ENCODE measurements at places on chromosomes 16 and 17.
A peak's percentile ranks its signal among the peaks of the same experiment; 100 is the strongest.

- no peak for DNase-seq
These were observed 3.1 kb upstream of the CORO7 start for GRCh38 chr16:4419402-4419959.

- DNase-seq, result peak; percentile 97
These were observed 2.3 kb upstream of the MAP2K3 start for GRCh38 chr17:21282231-21282630.

DNA sequence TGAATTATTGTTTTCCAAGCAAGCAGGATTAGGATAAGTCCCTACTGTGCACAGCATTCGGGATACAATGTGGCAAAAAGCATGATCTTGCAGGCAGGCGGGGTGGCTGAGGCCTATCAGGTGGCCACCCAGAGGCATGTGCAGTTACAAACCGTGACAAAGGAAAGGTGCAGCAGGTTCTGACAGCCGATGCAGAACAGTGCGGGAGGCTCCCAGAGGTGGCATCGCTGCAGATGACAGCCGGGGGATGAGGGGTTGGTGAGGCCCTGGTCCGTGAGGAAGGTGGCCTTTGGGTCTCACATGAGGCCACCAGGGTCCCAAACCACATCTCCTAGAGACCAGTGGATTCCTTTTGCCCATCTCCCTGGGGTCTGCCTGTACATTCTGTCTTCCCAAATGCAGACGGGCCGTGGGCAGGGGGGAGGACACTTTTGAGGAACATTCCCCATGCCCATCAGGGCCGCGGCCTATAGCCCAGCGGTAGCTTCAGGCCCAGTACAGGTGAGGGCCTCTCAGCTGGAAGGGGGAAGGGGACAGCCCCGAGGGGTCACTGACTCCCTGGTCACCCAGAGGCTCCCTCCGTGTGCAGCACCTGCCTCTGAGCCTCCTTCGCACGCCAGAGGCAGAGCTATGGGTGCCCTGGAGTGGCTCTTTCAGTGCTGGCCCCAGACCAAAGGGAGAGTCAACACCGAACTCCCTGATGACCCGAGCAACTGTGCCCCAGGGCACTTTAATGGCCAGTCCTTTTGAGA is 85.1 kb downstream of the SOCS1 start:
- DNase-seq, result no peak

DNA sequence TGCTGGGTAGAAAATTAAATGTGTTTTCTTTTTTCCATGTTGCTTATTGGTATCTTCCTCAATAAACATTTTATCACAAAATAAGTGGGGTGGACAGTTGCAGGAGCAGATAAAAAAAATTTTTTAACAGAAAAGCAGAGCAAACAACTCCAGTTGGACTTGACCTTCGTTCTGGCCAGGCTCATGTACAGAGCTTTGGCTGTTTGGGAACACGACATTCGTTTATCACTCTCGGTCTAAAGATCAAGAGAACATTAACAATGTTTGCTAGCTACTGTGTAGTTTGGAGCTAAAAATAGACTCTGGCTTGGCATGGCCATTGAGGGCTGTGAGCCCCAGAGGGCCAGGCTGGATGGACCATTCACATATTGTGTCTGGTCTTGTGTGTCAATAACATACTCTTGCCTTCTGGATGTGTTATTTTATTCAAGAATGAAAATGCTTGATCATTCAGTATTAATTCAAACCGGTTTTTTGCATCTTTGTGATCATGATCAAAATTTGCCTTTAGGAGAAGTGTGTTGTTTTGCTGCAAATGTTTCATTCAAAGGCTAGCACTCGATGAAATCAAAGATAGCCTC is 56.6 kb downstream of the TMEM186 start:
- DNase-seq, result no peak

- no peak for DNase-seq
These were observed 71.6 kb downstream of the C17orf67 start for GRCh38 chr17:56762144-56762543.

DNA sequence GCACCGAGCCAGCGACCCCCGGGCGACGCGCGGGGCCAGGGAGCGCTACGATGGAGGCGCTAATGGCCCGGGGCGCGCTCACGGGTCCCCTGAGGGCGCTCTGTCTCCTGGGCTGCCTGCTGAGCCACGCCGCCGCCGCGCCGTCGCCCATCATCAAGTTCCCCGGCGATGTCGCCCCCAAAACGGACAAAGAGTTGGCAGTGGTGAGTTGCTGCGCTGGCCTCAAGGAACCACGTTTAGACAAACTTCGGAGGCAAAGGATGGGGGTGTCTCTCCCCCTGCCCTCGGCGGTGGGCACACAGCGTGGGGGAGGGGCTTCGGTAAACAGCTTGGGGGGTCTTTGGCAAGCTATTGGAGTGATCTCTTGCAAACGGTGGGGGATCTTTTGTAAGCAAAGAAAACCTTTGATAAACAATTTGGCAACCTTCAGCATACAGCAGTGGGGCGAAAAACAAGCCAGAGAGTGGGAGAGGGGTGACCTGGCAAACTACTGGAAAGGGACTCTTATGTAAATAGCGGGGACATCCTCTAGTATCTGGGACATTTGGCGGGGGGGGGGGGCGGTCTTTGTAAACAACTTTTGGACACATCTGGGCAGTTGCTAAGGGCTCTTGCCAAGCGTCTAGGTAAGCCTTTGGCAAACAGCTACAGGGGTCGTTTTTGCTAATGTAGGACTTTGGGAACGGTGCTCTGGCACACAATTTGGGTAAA is 587 bp downstream of the MMP2 start:
- no peak for DNase-seq

- DNase-seq, result peak; percentile 97
These were observed at the start of gene ZNF207 for GRCh38 chr17:32349854-32350665. Gene ZNF207 (plus strand): TSS chr17:32350157. CDS start chr17:32350286, 129 bp downstream.

DNA sequence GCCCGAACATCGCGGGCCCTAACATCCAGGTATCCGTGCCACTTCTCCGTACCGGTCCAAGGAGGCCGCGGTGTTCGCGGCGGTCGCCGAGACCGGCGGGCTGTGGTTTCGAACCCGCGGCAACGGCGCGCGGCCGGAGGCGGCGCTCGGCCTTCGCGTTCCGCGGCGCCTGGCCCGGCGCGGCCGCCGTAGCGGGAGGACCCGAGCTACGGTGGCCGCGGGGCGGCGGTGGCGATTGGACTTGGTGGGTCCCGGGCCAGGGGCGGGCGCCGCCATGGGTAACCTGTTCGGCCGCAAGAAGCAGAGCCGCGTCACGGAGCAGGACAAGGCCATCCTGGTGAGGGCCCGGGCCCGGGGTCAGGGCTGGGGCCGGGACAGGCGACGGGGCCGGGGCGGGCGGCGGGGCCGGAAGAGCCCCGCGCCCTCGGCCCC is at the start of gene CHMP6:
TSS of gene CHMP6 (plus strand) at position 197 of the 432 bp plus-strand sequence. CDS start at position 275, 78 bp downstream.
- peak; percentile 77 for DNase-seq

- no peak for DNase-seq
These were observed 214.5 kb upstream of the CIBAR2 start for GRCh38 chr16:85326794-85327181.

GRCh38 chr17:79844869-79845600 is 5.8 kb upstream of the CBX4 start:
- no peak for DNase-seq

- DNase-seq, result no peak
These were observed 44.9 kb downstream of the SSH2 start for GRCh38 chr17:29885031-29885640.

- DNase-seq, result no peak
These were observed 106.1 kb downstream of the AATF start for GRCh38 chr17:37054894-37055293.

DNA sequence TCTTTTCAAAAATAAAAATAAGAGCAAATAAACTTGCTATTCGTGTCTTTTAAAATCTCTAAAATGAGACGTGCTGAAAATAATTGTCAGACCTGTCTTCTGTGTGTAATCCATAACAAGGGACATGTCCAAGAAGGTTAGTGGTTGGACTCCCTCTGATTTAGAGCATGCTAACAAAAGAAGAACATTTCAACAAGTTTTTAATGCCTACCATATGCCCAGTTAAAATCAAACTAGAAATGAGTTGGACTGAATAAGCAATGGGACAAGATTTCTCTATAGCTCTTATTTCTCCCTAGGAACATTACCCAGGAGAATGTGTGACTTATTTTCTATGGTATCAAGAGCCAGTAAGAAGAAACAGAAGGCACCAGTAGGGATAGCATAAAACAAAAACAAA is 689.7 kb upstream of the SOX9 start:
- DNase-seq, result no peak

DNA sequence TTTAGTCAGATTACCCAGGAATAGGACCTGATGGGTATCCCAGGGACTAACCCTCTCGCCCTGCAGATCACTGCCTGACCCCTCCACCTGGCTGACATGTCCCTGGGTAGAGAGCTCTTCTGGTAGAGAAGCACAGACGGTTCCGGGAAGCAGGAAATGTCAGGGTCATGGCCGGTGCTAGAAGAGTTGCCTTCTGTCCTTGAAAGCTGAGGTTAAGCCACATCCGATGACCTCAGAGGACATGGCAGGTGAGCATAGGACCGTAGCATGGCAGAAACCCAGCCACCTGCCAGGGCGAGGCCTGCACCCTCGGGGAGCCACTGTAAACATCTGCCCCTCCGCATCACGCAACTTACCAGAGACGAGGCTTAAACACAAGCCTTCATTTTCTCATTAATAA is 483.7 kb downstream of the SOX9 start:
- DNase-seq, result no peak

DNA sequence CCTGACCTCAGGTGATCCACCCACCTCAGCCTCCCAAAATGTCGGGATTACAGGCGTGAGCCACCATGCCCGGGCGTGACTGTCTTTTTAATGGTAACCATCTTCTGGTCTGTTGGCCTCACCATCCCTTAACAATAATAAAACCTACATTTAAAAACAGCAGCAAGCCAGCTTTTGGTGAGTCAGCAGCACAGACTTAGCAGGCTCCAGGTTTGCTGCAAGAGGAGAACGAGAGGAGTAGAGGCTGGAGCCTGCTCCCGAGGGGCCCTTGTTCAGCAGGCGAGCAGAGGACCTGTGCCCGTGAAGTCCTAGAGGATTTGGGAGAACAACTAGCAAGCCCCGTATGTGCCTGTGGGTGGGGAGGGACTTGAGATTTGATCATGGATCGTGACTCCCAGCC is 35.7 kb downstream of the MYH13 start:
- DNase-seq, result no peak

DNA sequence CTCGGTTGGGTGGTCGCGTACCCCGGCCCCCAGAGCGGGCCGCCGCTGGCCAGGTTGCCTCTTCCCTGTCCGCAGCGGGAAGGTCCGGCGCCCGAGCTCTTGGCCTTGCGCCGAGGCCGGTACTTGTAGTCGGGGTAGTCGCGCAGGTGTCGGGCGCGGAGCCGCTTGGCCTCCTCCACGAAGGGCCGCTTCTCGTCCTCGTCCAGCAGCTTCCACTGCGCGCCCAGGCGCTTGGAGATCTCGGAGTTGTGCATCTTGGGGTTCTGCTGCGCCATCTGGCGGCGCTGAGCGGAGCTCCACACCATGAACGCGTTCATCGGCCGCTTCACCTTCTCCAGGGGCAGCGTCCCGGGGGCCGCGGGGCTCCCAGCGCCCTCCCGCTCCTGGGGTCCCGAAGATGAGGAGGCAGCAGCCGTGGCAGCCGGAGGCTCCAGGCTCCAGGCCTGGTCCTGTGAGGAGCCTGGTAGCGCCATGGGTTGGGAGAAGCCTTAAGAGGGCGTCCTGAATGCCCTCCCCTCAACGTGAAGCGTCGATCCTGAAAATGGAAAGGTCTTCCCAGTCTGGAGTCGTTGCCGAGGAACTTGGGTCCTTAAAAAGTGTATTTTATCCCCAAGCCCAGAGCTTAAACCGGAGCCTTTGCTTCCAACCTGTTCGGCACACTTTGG is 558 bp downstream of the SOX15 start:
- peak; percentile 85 for DNase-seq

- DNase-seq, result peak; percentile 9
These were observed 6.3 kb upstream of the USP31 start for GRCh38 chr16:23155445-23156049.

DNA sequence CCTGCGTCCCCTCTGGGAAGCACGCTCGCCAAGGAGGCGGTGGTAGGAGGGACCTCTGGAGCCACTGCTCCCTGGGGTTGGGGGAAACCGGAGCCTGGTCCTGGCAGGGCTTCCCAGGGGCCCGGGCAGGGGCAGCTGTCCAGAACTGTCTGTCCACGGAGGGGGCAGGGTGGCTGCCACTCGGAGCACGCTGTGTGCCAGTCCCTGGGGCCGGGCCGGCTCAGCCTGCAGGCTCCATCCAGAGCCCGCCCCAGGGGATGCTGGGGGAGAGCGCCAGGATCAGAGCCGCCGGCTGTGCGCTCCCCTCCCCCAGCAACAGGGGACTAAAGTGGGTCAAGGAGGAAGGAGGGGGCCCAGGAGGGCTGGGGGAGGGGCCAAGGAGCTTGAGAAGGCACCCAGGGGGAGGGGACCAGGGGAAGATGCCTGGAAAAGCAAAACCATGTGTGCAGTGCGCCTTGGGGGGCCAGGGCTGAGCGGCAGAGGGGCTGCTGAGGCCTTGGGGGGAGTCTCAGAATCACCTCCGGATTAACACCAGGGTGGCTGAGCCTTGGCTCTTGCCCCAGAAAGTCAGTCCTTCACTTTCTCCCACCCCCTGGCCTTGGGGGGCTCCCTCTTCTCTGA is 21.3 kb downstream of the ZNF423 start:
- DNase-seq, result peak; percentile 41

DNA sequence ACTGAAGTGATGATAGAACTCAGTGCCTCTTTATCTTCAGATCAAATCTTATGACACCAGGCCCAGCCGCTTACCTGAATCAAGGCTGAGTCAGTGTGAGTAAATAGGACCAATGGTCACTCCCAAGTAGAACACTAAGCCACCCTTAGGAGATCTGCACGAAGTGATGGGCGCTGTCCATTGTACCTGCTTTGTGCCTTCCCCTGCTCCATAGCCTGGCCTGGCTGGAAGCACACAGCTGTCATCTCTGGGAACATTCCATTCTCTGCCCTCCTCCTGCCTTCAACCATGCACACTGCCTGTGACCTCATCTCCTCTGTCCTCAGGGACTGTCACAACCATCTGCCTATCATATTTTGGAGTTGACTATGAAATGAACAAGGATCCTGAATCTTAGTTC is 279.5 kb upstream of the ASIC2 start:
- no peak for DNase-seq

GRCh38 chr17:29449865-29450671 is 59.9 kb downstream of the TAOK1 start:
- no peak for DNase-seq

- DNase-seq, result no peak
These were observed 51.0 kb upstream of the TOX3 start for GRCh38 chr16:52597772-52598483.

DNA sequence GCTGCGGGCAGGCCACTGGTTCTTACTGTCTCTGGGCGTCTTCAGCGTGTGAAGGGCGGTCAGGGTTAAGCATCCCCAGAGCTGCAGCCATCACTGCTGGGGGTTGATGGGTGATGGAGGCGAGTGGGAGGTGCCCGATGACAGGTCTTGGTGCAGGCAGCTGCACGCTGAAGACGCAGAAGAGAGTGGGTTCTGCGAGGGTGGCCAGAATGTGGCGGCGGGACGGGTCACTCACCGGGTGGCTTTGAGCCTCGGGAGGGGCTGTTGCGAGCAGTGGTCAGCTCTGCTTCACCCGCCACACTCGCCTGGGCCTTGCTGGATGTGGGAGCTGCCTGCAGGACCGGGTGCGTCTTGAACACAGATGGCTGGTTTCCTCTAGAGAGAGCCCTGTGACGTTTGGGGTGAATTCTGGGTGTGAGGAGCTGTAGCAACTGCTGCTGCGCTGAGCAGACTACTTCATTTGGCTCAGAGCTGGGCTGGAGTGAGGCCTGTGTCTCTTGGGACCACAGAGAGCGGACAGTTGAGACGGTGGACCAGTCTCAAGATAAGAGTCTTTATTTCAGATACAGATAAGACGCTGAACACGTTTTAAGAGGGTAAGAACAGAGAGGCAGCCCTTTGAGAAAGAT is 44.6 kb upstream of the ZNF750 start:
- no peak for DNase-seq

Data from fibroblast of lung (primary cell).